ENCODE measurements at places on chromosomes 1 and 21.

- DNase-seq: no peak
Observed at GRCh38 chr1:11740258-11741192, 4.6 kb downstream of the AGTRAP start.

GRCh38 chr1:153628638-153629342 lies 556 bp downstream of the S100A1 start:
- DNase-seq: no peak

GRCh38 chr1:117985973-117986372 lies 56.4 kb downstream of the WDR3 start:
- DNase-seq: no peak

DNA sequence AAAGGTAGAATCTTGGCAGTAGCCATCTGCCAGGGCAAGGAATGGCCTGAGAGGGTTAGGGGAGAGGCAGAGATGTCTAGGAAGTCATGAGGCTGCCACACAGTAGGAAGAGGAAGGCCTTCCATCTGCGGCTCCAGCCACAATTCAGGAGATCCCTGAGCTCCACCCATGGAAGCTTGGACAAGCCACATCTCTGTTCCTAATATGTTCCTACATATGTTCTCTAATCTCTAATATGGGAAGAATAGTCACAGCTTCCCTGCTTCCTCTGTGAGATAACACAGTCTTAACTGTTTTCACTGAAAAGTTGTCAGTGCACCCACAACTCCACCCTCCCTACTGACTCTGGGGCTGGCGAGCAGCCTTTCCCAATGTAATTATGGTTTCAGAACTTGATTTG lies 109.5 kb downstream of the CDC7 start:
- DNase-seq: no peak

- no peak for DNase-seq
Observed at GRCh38 chr21:45504516-45505415, 37.5 kb downstream of the SLC19A1 start.

DNA sequence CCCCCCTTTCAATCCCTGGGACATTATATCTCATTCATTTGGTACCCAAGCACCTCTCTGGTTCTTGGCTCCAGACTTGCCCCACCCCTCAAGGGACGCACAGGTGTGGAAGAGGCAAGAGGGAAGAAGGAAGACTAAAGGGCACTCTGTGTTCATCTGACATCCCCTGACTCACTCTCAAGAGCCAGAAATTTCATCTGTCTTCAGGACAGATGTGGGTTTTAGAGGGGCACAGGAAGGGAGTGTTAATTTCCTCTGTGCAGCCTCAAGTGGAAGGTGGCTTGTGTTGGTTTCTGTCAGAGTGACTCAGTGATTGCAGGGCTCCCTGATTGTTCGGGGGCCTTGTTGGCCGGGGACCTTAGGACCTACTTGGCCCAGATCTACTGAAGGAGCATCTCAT lies 2.4 kb downstream of the C2CD4D start:
- no peak for DNase-seq

Data from activated T-helper 1 cell treated with anti-CD3 and anti-CD28 coated beads, Interleukin-2, amount 50 U/mL, for 16 hours (primary cell).